ENCODE measurements at places on chromosomes 6 and 20.

DNA sequence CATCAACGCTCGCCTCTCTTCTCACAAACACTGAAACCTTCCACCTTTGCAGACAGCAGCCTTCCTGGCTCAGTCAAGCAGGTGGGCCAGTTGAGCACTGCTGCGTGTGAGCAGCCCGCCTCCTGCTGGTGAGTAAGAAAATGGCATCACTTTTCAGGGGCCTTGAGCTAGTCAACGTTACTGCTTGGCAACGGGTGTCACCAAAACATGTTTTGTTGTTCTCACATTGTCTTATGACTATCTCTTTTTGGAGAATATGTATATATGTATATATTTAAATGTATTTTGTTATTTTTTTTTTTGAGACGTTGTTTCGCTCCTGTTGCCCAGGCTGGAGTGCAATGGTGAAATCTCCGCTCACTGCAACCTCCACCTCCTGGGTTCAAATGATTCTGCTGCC lies 97.0 kb upstream of the AGPAT4 start:
- peak; percentile 96 for DNase-seq

DNA sequence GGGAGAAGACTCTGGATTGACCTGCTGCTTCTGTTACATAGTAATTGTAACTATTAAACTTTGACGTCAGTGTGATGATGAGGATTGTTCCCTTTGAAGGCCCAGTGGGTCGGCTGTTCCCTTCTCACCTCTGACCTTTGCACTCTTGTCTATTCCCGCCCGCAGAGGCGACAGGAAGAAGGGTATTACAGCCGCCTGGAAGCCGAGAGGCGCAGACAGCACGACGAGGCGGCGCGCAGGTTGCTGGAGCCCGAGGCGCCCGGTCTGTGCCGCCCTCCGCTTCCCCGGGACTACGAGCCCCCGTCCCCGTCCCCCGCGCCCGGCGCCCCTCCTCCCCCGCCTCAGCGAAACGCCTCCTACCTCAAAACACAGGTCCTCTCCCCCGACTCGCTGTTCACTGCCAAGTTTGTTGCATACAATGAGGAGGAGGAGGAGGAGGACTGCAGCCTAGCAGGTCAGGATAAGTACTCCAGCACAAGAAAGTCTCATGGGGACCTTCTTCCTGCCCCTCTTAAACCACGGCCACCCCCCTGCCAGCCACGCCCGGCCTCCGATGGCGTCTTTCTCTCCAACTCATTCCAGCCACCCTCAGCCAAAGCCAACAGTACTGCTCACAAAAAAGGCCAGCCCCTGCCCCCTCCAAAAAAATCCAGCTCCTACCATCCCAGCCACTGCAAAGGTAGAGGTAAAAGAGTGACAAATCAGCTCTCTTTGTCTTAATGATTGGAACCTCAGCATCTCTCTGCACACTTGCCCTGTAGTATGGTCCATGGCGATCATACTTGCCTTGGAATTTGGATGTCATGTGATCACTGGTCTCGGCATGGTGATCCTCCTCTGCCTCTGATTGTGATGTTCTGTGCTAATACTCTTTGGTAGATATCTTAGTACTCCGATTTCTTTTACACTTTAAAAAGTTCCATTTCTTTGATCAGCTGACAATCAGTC lies 31.6 kb upstream of the KIF25 start:
- DNase-seq, result no peak

DNA sequence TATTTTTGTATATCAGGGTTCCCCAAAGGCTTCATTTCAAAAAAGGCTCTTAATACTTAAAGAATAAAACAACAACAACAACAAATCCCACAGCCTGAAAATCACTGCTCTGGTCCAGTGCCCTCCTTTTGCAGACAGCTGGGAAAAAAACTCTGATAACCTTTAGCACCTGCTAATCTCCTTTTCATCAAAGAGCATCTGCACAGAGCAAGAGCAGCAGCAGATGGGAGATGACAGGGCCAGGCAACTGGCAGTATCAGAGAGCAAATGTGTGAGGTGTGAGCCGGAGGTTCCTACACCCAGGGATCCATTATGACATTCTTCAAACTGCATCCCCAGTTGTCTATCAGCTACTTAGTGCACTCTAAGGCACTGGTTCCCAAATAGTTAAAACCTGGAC lies 25.7 kb downstream of the TTI1 start:
- DNase-seq, result no peak

- DNase-seq, result no peak
Observed at GRCh38 chr20:49282584-49283171, 4.8 kb upstream of the ZNFX1 start.

All from posterior cingulate gyrus (tissue), 11 donors.